ENCODE measurements at places on chromosomes 5 and 9.

DNA sequence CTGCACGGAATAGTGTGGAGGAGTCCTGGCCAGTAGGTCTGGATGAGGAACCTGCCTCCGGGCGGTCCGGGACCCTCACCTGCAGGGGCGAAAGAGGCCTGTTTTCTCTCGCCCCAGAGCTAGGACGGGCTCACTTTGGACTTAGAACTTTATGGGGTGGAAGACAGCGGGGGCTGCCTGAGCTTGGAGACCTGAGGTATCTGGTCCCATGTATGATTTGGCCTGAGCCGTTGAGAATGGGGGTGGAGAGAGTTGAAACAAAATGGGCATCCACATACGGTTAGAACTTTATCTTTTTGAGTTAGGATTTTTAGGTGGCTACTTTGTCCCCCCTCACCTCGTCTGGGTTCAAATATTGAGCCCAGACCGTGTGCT, 681 bp upstream of the ETF1 start:
- no peak for DNase-seq

DNA sequence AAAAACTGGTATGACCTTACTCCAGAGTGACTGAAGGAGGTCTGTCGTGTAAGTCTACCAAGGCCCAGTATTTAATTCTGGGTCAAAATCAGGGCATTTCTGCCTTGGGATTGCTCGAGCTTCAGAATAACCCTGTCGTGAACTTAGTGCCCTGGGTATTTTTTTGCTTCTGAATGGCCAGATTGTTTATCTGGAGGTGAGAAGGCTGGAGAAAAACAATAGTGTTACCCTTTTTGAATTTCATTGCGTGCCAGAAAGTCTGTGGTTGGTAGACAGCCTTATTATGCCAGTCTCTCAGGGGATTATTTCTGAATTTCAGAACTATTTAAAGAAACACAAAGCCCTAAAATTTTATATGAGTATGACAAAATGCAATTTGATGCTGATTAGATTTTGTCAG, 323.4 kb downstream of the CSNK1G3 start:
- no peak for DNase-seq

GRCh38 chr9:33993104-33993503, 55.6 kb downstream of the UBAP2 start:
- DNase-seq = no peak

DNA sequence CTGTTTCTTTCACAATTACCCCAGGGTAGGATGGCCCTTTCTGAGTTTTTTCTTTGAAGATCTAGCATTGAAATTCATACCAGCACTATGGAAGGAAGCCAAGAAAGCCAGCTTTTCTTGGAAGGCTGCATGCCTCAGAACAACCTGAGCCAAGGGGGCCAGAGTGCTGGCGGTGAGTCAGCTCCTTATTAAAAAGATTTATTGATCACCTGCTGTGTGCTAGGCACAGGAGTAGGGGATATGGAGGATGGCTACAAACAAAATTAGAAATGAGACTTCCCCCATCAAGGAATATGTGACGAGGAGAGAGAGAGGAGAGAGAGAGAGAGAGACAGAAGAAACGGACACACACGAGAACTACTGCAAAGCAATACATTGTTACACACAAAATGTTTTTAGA, 184.6 kb upstream of the PUM3 start:
- DNase-seq = no peak

DNA sequence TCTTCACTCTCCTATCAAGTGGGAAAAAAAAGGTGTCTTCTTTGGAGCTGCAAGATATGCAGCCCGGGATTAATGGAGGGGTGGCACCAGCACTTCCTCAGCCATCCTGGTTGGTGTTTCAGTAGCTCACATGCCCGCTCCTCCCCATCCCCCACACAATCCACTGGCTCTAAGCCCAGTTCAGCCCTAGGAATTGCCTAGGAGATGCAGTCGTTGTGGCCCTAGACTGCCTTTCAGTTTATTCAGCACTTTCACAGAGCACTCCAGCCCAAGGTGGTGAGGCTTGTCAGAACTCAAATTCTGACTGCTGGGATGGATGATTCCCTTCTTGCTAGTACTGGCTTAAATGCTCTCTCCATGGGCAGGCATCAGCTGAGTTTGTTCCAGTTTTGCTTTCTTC, 35.1 kb upstream of the EDIL3 start:
- DNase-seq = no peak

GRCh38 chr5:73032635-73033034, 76.8 kb downstream of the FCHO2 start:
- DNase-seq = no peak

DNA sequence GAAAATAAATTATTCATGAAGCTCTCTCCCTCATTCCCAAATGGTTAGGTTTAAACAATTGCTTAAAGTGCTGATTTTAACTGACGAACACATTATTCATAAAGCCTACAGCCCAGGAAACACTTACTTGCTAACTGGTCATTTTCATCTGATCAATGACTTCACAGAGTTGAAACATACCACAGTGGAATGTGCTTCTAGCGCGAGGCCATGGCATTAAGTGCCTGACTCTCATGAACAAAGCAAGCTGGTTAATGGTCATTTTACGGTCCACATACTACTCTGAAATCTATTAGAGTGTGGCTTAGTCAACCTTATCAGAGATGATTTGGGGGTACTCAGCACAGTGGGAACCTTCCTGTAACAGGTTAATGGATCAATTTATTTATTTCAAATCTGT, 114.6 kb downstream of the MED27 start:
- no peak for DNase-seq

GRCh38 chr5:175653763-175654162, 4.1 kb upstream of the HRH2 start:
- DNase-seq = no peak

DNA sequence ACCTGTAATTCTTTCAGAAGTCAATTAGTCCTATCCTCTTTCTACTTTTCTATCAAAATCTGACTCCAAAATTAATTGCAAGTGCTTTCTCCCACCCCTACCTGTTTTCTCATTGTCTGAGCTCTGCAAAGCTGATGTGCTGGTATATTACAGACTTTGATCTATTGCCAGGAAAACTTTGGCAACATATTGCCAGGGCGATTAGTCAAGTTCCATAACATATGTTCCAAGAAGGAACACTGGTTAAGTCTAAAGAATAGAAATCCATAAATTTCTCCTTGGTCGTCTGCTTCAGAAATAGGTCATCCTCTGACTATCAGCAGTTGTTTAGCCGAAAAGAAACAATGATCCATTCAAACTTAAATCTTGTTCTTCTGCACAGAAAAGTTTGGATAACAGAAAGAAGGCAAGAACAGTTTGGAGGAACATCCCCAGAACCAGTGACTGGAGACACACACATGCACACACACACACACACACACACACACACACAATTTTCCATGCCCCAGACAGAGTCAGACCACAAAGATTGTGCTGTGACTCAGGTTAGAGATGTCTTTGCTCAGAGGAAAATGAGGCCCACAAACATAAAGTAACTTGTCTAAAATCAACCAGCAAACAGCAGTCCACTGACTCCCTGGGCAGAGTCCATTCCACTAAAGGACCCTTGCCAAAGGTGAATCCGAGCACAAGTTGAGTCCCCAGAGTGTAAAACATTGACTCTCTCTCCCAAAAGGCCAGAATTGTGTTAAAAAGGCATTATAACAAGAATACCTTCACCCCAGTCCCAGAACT, 202.1 kb downstream of the DEPDC1B start:
- DNase-seq = no peak

DNA sequence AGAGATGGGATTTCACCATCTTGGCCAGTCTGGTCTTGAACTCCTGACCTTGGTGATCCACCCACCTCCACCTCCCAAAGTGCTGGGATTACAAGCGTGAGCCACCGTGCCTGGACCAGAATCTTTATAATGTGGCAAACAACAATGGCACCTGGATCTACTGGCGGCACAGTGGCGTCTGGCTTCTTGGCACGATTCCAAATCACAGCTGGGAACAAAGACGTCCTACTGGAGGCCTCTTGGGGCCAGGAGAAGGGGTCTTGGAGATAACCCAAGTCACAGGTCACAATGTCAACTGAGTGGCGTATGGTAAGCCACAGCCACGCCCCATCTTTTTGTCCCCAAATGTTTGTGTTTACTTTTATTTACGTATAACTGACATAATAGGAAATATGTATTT, 77.8 kb upstream of the RAPGEF1 start:
- no peak for DNase-seq

- DNase-seq = no peak
These were observed 84.0 kb downstream of the KCNIP1 start for GRCh38 chr5:170587808-170588207.

DNA sequence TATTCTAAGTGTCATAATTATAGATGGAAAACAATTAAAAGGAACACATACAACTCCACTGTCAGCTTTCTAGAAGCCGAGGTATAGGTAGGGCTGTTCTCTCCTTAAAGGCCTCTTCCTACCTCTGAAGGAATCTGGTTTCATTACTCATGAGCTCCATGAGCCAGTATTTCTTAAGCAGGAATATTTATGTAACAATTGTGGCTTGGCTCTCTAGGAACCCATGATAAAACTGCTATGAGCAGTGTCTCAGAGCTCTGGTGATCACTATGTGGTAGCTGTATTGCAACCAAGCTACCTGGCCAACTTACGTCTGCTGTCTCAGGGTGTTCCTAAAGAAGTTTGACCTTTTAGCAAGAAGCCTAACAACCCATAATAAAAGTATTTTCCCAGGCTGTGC, 157.7 kb downstream of the CEP120 start:
- DNase-seq = no peak

- DNase-seq = no peak
These were observed 669.0 kb downstream of the LRRC70 start for GRCh38 chr5:63247651-63248050.

GRCh38 chr5:64505769-64506566, at the start of gene RGS7BP:
Gene RGS7BP (plus strand): TSS chr5:64506015. CDS start chr5:64506625, 610 bp downstream.
- DNase-seq = peak; percentile 87

DNA sequence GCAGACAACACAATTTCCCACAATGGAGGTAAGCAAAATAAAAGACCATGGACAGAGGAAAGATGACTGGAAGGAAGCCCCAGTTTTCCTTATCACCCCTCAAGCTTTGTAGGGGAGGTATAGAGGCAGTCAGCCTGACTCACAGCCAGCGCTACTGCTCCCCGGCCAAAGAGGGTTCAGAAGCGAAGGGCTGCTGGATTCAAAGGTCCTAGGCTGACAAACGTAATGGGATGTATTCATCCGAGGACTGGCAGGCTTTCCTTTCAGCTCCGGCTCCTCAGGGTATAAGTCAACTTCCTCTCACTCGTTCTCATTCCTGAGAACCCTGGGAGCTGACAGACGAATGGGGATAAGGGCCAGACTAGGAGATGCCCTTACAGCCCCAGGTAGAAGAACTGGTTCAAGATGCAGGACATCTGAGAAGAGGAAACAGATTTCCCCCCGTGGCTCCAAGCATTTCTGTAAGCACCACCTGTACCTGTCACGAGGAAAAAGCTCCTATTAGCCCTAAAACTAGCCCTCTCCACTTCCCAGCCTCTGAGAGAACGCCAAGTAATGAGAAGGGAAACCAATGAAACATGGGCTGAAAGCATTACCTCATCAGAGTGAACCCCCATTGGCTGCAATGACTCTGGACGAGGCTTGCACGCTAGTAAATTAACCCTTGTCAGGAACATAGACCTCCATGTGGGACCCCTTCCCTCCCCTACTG, 22.1 kb upstream of the FAM13B start:
- DNase-seq = no peak

DNA sequence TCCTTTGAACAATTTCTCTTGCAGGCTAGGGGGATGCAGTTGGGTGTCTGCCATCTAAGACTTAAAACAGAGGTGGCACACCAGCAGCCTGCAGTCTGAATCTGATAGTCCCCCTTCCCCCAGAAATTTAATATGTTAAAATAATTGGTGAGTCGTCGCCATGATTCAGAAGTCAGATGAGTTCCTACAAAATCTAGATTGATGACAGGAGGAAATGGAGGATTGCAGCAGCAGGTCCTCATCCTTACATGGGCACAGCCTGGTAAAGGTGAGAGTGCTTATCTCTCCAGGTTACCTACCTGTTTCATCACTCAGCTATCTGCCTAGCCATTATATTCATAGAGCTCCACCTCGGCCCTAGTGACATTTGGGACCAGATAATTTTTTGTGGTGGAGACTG, 112.3 kb downstream of the PCSK1 start:
- DNase-seq = no peak

DNA sequence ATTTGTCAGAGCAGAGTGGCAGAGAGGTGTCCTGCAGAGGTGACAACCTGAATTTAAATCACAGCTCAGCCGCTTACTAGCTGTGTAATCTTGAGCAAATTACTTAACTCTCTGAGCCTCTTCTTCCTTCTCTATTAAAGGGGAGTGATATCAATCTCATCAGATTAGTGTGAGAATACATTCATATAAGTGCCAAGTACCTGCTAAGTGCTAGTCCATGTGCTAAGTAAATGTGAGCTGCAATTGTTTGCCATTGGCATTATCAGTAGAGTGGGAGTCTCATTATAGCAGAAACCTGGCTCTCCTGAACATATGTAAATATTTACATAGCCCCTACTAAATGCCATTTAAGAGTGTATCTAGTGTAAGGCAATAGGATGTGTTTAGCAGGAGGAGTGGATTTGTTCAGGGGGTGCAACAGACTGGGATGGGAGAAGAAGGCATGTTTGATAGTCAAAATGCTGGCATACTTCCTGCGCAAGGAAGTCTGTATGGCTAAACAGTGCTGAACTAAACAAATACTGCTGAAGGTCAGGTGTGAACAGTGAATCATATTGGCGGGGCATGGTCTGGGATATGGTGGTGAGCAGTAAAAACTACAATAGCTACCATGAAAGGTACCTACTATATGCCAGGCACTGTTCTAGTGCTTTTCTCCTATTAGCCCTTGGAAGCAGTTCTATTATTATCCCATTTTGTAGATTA, 74.5 kb downstream of the F2RL2 start:
- DNase-seq = no peak

DNA sequence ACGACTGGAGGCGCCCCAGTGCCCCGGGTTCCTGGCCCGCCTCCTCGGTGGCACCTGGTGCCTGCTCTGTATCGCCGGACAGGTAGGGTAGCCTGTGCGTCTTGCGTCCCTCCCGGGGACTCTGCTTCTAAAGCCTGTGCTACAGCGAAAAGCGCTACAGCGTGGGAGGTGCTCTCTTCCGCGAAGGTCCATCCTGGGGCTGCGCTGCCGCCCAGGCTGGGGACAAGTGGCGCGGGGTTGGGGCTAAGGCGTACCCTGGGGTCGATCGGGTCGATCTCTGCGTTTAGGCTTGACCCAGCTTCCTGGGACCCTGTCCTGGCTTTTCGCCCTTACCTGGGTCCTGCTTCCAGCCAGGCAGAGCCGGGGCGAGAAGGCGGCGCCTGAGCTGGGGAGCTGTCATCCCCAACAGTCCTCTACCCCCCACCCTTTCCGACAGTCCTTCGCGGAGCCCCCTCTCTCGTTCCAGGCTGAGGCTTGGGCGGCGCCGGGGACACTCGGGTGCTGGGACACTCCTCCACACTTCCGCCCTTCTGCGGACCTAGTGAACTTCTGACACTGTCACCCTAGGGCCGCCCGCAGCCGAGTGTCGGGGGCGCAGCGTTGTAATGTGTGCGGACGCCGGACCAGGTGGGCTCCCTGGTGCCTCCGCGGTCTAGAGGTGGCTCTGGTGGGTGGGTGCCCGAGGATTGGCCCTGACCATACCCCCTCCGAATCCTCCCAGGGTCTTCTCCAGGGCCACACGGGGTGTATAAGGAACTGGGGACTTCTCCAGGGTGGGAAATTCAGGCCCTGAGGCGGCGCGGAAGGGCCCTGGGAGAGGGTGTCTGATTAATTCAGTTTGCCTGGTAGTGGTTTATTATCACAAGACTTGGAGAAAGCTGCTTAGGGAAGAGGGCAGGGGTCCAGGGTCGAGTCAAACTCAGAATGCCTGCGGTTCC, 328.2 kb downstream of the SH3GL2 start:
- DNase-seq = peak; percentile 74

Data from right kidney (tissue), 9 donors.